Psoas muscle (tissue), 8 donors: ENCODE measurements at places on chromosomes 7 and 10. TPM values are rescaled to one million over a fixed set of nuclear protein-coding genes. Genes with fewer than 3 reads are reported as not detected.

GRCh38 chr7:88314061-88314491 is 7.4 kb upstream of the STEAP4 start:
- no peak for DNase-seq

GRCh38 chr10:129233351-129234148 is 233.5 kb upstream of the MGMT start:
- no peak for DNase-seq

- no peak for DNase-seq
These were observed 35.4 kb downstream of the TMEM120A start for GRCh38 chr7:75958802-75959543.

- no peak for DNase-seq
These were observed 267.1 kb upstream of the FZD8 start for GRCh38 chr10:35909121-35909720.

GRCh38 chr10:125781374-125781773 is 5.8 kb upstream of the MMP21 start:
- DNase-seq, result no peak

DNA sequence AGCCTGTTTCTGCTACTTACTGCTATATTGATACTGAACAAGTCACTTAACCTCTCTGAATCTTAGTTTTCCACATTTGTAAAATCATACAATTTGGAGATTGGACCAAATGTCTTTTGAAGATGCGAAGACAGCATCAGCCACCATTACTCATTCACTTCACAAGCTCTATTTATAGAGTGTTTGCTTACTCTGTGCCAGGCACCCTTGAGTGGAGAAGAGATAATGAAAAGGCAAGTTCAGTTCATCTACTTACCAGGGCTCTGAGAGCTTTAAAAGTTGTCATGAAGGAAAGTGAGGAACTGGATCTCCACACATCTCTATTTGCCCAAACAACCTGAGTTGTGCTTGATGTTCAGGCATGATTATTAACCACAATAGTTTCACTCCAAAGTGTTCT is 277.5 kb downstream of the CSTF2T start:
- DNase-seq, result no peak

- no peak for DNase-seq
These were observed 83.9 kb downstream of the JAZF1 start for GRCh38 chr7:28096713-28097112.

GRCh38 chr7:149369497-149369896 is 91.4 kb downstream of the ZNF777 start:
- no peak for DNase-seq

- no peak for DNase-seq
These were observed 148.4 kb downstream of the TPST1 start for GRCh38 chr7:66353547-66353946.

DNA sequence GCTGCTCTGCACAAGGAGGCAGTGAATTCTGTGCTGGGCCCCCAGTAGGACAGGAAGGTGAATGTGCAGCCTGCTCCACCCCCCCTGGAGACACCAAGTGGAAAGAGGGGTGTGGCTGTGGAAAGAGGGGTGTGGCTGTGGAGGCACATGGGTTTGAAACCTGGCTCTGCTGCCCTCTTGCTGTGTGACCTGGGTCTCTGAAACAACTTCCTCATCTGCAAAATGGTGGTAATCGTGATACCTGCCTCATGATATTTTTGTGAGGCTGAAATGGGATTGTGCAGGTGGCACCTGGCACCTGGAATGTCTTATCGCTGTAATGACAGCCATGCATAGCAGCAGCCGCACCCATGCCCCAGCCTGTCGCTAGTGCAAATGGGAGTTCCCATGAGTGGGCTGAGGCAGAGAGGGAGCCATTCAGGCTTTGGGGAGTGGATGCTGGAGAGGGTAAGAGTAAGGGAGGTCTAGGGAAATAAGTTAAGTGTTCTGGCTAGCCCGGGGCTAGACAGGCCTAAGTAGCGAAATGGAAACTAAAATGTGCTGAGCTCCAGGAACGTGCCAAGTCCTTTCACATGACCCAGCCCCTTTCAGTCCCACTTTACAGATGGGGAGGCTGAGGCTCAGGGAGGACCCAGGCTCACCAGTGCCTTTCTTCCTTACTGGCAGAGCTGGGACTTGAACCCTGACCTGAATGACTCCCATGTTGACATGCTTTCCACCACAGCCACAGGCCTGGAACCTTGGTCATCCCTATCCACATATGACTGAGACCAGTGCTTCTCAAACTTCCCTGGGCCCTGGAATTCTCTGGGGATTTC is 35.0 kb downstream of the C10orf105 start:
- peak; percentile 44 for DNase-seq

DNA sequence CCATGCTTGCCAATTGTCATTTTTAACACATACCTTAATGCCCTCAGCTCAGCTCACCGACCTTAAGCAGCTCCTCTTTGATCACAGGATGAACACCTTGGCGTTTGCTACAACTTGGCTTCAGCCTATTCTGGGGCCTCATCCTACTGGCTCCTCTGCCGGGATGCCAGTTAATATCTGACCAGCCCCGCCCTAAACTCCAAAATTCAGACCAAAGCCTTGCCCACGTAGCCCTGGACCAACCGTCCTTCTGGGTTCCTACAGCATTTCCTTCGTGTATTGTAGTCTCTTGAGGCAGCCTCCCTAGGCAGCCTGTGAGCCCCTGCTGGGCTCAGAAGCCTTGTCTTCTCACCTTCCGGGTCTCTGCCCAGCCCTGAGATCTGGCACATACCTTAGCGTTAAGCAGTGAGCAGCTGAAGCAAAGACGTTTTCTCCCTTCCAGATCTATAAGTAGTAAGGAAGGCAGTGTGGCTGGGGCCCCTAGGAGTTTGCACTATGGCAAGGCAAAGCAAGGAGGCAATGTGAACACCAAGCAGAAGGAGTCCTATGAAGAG is 836 bp downstream of the ENO4 start:
- DNase-seq, result no peak

DNA sequence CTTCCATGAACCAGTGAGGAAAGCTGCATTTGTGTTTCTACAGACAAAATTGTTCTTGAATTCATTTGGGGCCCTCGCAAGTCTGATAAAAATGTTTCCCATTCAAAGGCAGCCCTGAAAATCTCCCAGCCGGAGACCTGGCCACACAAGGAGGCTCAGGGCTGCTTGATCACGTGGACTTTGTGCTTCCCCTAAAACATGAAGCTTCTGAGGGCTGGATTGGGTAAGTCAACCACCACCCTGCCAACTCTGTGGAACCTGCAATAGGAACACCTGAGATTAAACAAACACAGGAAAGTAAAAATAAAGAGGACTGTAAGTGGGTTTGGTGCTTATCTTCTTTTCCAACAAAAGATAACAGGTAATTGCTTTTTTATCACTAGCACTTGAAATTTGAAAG is 133.8 kb downstream of the C10orf90 start:
- DNase-seq, result no peak

- DNase-seq, result no peak
These were observed 14.9 kb downstream of the HIPK2 start for GRCh38 chr7:139762886-139763285.

DNA sequence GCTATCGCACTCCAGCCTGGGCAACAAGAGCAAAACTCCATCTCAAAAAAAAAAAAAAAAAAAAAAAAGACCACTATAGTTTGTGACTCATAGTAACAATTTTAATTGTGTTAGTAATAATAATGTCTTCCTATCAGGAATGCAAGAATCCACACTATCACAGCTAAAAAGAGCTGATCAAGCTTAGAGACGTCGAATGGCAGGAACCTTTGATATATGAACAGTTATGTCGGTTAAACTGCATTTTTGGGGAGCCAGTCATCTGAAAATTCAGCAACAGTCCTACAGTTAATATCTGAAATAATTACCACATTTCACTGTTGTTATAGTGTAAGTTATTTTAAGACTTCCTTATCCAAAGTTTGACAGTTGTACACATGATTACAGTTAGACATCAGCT is 8.8 kb downstream of the PHYH start:
- DNase-seq, result no peak

DNA sequence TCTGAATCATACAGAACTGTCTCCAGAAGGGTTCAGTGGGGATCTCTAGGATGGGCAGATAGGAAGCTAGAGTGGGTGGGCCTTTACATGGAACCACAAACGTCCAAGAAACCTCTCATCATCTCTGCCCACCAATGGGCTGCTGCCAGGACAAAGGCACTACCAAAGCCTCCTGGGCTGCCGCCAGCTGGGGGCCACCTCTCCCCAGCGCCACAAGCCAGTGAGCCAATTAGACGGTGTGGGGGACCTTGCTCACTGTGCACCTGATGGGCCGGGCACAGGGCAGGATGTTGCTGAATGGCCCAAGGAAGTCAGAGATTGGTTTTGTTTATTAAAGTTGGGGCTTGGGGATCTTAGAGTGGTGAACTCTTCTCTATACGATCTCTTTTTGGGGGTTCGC is 242.1 kb downstream of the MGMT start:
- DNase-seq, result no peak

GRCh38 chr10:100419911-100420449 is 42.8 kb upstream of the WNT8B start:
- DNase-seq, result no peak

- DNase-seq, result no peak
These were observed 25.4 kb downstream of the RPP38 start for GRCh38 chr10:15122477-15123030.

Gene SCIN
- not detected for polyA plus RNA-seq

Gene ZNF862
- 1.9 TPM for polyA plus RNA-seq

Gene GRM8
- polyA plus RNA-seq, result 0.08 TPM

Gene CDH23
- 1.2 TPM for polyA plus RNA-seq

Gene PSTK
- polyA plus RNA-seq, result 5.5 TPM

Gene C10orf143
- 4.9 TPM for polyA plus RNA-seq

Gene AKR1C2
- 124 TPM for polyA plus RNA-seq

Gene STEAP4
- polyA plus RNA-seq, result 8.5 TPM

Gene AMPH
- 0.98 TPM for polyA plus RNA-seq

Gene ZNF273
- polyA plus RNA-seq, result 3.0 TPM
